ENCODE measurements at places on chromosomes 7 and 10. TPM values are rescaled to one million over a fixed set of nuclear protein-coding genes. Genes with fewer than 3 reads are reported as not detected.

GRCh38 chr10:117327262-117327661, 48.0 kb downstream of the PDZD8 start:
- no peak overlapping the region for H3K27ac ChIP-seq
- no peaks in the 10 kb centered on the region for H3K4me1 ChIP-seq
- H3K36me3 ChIP-seq: peaks cover 12% of the 10 kb centered on the region
- DNase-seq: no peak
- H3K27me3 ChIP-seq: no peaks in the 10 kb centered on the region

DNA sequence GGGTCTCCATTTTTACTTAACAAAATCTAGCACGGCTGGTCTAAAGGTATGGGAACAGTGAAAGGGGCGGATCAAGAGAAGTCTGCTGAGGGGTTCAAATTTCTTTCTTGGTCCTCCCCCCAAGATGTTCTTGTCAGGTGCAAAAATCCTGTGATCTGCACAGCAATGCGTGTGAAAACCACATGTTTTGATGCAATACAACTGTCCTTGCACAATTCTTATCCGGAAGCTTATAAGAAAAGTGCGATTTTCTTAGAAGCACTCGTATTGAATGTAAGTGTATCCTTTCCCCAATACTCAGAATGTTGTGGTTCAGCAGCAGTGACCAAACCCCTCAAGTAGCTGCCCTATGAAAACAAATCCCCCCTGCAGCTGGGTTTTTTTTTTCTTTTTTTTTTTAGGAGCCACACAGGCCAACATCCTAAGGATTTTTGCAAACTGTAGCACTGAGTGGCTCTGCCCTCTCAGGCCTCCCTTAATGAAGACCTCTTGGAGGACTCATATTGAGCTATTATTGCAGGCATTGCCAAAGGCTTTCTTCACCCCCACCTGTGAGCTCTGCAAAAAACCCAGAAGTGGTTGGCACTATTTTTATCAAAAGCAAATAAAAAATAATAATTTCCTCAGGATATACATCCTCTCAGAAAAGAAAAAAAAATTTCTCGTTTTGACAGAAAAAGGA, 151.9 kb upstream of the ITGB1 start:
- DNase-seq: no peak
- no peaks in the 10 kb centered on the region for H3K36me3 ChIP-seq
- no peaks in the 10 kb centered on the region for H3K27me3 ChIP-seq
- H3K27ac ChIP-seq: no peak overlapping the region
- no peak overlapping the region for H3K4me3 ChIP-seq

DNA sequence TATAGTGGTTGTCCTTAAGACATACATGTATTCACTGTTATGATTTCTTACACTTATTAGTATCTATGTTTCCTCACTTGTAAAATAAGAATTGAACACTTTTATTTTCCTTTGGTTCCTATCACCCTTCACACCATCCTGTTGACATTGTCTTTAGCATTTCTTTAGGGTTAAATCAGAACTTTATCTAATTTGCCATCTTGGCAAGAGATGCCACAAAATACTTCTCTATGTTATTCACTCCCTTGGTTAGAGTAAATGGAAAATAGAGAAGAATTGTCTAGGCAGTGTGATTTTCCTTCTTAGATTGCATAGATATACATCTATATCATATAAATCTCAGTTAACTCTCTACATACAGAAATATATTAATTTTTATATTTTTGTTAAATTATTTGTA, 204.7 kb downstream of the SEMA3D start:
- no peak overlapping the region for H3K27ac ChIP-seq
- H3K27me3 ChIP-seq: no peaks in the 10 kb centered on the region
- no peak for DNase-seq
- H3K36me3 ChIP-seq: no peaks in the 10 kb centered on the region

DNA sequence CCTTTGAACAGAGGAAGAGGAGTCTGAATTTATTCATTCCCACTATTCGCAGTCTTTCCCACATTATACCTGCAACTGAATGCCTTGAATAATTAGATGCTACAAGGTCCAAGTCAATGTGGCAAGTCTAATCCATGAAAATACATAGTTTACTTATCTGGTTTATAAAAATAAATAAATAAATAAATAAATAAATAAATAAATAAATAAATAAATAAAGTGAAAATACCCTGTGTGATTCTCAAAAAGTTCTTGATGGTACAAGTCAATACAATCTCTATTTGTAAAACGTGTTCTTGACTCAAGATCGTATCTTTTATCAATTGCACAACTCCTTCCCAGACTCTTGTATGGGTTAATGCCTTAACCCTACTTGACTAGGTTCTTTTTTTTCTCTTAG, 417.7 kb downstream of the ZWINT start:
- H3K27me3 ChIP-seq: no peaks in the 10 kb centered on the region
- H3K27ac ChIP-seq: no peak overlapping the region
- no peak overlapping the region for H3K4me3 ChIP-seq
- no peaks in the 10 kb centered on the region for H3K36me3 ChIP-seq
- H3K4me1 ChIP-seq: no peaks in the 10 kb centered on the region

The IMMP2L gene
- total RNA-seq: 17.7 TPM

The TRPV5 gene
- total RNA-seq: 0.42 TPM

- H3K27me3 ChIP-seq: no peaks in the 10 kb centered on the region
- peaks cover 69% of the 10 kb centered on the region for H3K36me3 ChIP-seq
- H3K4me1 ChIP-seq: no peaks in the 10 kb centered on the region
- H3K27ac ChIP-seq: no peak overlapping the region
- DNase-seq: no peak
- no peak overlapping the region for H3K4me3 ChIP-seq
These were observed 30.2 kb downstream of the DHTKD1 start for GRCh38 chr10:12098966-12099365.

The TAS2R16 gene
- total RNA-seq: not detected

DNA sequence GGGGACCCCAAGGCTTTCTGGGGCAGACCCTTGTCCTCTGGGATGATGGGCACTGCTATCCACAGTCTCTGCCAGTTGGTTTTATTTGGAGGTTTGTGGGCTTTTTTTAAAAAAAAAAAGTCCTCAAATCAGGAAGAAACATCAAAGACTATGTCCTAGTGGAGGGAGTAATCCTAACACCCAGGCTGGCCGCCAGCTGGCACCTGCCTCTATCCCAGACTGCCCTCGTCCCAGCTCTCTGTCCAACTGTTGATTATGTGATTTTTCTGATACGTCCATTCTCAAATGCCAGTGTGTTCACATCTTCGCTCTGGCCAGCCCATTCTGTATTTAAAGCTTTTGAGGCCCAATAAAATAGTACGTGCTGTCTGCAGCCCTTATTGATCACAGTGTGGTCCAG, 61.0 kb upstream of the LRRC4 start:
- H3K27me3 ChIP-seq: no peaks in the 10 kb centered on the region
- no peak for DNase-seq
- peaks cover 81% of the 10 kb centered on the region for H3K36me3 ChIP-seq
- no peaks in the 10 kb centered on the region for H3K4me1 ChIP-seq
- no peak overlapping the region for H3K27ac ChIP-seq
- H3K4me3 ChIP-seq: no peak overlapping the region
